ENCODE measurements at places on chromosomes 4 and X. TPM values are rescaled to one million over a fixed set of nuclear protein-coding genes. Genes with fewer than 3 reads are reported as not detected.

SYN1 gene
- polyA plus RNA-seq = 6.7 TPM

- no peak for DNase-seq
Measured at GRCh38 chrX:109533631-109534030, 3.0 kb upstream of the NXT2 start.

PLXNB3 gene
- 1.0 TPM for polyA plus RNA-seq

SMIM10L2A gene
- 10.1 TPM for polyA plus RNA-seq

DMD gene
- 17.3 TPM for polyA plus RNA-seq

GRCh38 chr4:13484749-13485221 lies 645 bp upstream of the RAB28 start:
- DNase-seq = no peak

NOX1 gene
- polyA plus RNA-seq = 0.90 TPM

SERPINA7 gene
- 0.21 TPM for polyA plus RNA-seq

DNA sequence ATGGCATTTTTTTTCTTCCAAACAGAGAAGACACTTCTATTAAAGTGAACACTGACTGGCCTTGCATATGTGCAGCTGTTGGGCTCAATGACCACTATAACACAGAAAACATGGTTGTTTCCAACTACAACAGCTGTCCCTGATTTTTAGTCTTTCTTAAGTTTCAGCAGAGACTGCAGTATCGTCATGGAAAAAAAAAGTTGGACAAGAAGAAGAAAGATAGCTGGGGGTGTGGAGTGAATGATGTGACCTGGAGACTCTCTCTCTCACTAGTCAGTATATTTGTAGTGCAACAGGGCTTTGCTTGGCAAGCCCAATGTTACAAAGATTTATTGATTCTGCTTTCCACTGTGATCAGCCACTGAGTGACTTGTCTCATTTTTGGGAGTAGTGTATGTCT lies 29.5 kb upstream of the C4orf54 start:
- no peak for DNase-seq
